ENCODE measurements at places on chromosomes 2 and 18. TPM values are rescaled to one million over a fixed set of nuclear protein-coding genes. Genes with fewer than 3 reads are reported as not detected.

GRCh38 chr2:218273908-218274249 is 3.6 kb downstream of the PNKD start:
- H3K4me1 ChIP-seq, result peaks cover 28% of the 10 kb centered on the region
- peak overlapping the region; percentile 24 for H3K27ac ChIP-seq
- H3K4me3 ChIP-seq, result no peak overlapping the region
- H3K27me3 ChIP-seq, result no peaks in the 10 kb centered on the region
- H3K36me3 ChIP-seq, result peaks cover 54% of the 10 kb centered on the region
- DNase-seq, result no peak

SP100 gene
- 156 TPM for total RNA-seq

SPIRE1 gene
- total RNA-seq, result 48.2 TPM

VIL1 gene
- not detected for total RNA-seq

All from upper lobe of right lung (tissue), 1 donor.